ENCODE measurements at places on chromosomes 11 and 22. TPM values are rescaled to one million over a fixed set of nuclear protein-coding genes. Genes with fewer than 3 reads are reported as not detected.

KCNK7 gene
- 0.95 TPM for total RNA-seq

- DNase-seq = no peak
Measured at GRCh38 chr11:64659417-64660144, 63.4 kb downstream of the NRXN2 start.

TMEM86A gene
- total RNA-seq = 8.3 TPM

GRCh38 chr11:119734788-119735187 lies 5.8 kb upstream of the NECTIN1 start:
- DNase-seq = no peak

SEPTIN3 gene
- not detected for total RNA-seq

DCHS1 gene
- total RNA-seq = 62.3 TPM
